ENCODE measurements at places on chromosomes 2 and 18. TPM values are rescaled to one million over a fixed set of nuclear protein-coding genes. Genes with fewer than 3 reads are reported as not detected.

DNA sequence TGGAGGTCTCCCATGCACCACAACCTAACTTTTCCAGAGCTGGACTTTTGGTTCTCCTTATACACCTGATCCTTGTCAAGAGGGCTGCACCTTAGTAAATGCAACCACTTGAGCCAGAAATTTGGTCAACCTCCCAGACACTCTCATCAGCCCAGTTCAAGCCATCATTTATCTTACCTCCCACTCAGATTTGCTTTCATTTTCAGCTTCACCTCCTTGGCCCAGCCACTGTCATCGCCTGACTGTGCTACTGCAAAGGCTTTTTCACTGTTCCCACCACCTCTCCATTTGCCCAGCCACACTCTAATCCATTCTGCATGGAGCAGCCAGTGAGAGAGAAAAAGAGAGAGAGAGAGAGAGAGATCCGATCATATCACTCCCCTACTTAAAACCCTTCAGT lies 112.4 kb upstream of the DDX18 start:
- no peak for DNase-seq

DNA sequence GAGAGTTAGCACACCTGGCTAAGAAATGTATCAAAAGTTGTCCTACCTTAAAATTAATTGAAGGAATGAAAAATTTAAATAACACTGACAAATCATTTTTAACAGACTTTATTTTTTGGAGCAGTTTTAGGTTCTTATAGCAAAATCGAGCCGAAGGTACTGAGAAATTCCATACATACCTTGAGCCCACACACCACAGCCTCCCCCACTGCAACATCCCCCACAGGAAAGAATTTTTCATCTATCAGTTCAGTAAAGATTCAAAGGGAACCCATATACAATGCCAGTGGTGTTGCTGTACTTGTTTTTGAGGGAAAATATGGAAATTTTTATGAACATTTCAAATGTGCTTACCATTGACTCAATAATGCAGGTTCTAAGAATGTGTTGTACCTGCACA lies 169.8 kb upstream of the HS6ST1 start:
- no peak for DNase-seq

DNA sequence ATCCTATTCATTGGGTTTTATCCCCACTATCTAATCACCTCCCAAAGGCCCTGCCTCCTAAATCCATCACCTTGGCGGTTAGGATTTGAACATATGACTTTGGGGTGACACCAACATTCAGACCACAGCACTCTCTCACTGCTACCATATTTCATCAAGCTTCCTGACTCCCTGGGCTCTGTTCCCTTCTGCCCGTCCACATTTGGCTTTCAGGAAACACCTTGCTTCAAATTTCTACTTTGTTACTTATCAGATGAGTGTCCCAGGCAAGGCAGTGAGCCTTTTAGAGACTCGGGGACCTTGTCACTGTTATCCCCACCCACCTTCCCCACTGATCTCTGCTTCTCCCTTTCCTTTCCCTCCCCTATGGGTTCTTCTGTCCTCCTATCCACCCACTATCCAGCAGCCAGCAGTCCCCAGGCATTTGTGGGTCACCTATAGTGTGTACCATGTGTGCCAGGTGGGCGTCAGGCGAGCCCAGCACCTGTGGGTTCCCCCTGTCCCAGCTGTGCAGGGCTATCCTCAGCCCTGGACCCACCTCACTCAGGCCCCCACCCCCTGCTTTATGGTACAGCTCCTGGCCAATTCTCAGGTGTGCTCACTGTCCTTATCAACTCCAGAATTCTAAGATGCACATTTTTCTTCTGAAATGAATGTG lies 230.9 kb downstream of the LOXHD1 start:
- no peak for DNase-seq

DNA sequence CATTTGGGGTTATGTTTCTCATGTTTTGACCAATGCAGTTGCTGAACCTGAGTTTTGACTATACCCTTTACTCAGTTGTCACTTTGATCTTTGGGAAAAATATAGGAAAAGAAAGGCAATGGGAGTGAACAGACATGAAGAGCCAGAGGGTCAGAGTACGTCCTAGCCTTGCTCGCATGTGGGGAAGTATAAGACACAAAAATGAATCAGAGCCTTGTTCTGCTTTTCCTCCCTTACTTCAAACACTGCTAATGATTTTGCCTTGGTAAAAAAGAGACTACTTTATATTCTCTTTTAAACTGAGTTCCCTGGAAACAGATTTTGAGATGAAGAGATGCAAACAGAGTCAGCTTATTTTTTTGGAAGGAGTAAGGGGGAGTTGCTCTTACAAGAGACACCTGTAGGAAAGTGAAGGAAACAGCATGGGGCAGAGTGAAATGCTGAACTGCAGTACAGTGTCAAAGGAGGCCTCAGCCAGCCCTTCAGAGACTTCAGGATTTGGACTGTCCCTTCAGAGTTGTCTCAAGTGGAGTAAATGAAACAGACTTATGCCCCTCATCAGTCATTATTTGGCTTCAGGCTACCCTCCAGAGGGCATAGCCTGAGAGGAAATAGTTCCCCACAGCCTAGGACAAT lies 11.1 kb upstream of the FAP start:
- no peak for DNase-seq

- no peak for DNase-seq
Observed at GRCh38 chr2:18402-19271, 27.7 kb downstream of the FAM110C start.

DNA sequence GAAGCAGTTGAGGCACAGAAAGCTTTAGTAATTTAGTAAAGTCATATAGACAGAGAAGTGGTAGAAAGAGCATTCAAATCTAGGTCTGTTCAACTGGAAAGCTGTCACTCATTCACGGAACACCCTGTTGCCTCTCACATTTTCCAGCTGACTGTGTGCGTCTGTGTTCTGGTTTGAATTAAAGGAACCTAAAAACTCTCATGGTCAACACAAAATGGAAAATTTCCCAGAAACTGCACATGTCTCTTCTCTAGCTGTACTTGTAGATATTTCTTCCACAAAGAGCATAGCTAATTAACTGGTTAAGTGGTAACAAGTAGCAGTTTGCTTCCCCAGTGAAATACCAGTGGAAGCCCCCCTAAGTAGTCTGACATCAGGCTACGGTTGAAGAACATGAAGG lies 390.8 kb downstream of the TGIF1 start:
- no peak for DNase-seq

- DNase-seq: peak; percentile 58
Observed at GRCh38 chr18:26655525-26656430, 107.4 kb upstream of the KCTD1 start.

GRCh38 chr2:64325477-64325851 lies 128.5 kb upstream of the LGALSL start:
- DNase-seq: peak; percentile 65

GRCh38 chr2:239671471-239671870 lies 270.7 kb upstream of the HDAC4 start:
- no peak for DNase-seq

DNA sequence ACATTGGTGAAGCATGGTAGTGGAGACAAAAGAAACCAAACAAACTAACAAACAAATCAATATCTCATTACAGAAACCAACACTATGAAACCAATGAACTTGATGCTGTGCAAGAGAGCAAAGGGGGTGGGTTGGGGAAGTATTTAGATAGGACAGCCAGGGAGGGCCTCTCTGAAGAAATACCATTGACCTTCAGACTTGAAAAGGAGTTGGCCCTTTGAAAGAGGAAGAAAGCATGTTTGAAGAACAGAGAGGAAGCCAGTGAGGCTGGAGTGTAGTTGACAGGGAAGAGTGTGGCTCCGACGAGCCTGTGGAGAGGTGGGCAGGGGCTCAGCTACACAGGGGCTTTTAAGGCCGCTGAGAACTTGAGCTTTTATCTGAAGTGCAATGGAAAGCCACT lies 151.0 kb upstream of the GATA6 start:
- DNase-seq: no peak

GRCh38 chr2:207688597-207688996 lies 22.8 kb upstream of the CCNYL1 start:
- no peak for DNase-seq

DNA sequence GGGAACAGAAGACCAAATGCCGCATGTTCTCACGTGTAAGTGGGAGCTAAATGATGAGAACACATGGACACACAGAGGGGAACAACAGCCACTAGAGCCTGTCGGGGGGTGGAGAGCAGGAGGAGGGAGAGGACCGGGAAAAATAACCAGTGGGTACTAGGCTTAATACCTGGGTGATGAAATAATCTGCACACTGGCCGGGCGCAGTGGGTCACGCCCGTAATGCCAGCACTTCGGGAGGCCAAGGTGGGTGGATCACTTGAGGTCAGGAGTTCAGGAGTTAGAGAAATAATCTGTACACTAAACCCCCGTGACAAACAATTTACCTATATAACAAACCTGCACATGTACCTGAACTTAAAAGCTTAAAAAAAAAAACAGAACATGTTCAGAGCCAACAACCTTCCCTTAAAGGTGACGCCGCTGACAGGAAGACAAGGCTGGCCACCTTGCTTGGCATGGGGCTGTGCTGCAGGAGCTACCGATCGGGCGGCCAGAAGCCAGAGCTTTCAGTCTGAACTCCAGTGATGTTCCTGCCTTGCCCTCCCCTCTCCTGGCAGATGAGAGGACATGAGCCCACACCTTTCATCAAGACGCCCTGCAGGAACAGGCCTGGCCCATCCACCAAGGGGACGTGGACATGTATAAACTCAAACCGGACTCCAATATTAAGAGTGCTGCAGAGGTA lies 11.2 kb downstream of the SLC66A2 start:
- no peak for DNase-seq

DNA sequence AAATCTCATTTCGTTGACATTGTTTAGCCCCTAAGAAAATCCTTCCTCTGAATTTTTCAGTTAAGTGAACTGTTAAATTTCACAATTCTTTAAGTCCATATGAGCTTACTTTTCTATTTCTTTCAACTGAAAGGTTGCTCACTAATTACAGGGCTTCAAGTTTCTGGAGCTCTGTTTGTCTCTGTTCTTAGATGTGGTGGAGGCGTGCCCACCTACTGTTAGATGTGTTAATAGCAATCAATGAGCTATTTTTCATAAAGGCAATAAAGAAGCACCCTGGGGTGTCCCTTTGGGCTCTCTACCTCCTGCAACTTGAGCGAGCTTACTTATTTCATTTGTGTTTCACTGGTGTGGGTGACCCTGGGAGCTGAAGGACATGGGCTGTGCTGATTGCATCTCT lies 25.0 kb downstream of the CREG2 start:
- DNase-seq: no peak

- DNase-seq: peak; percentile 89
Observed at GRCh38 chr18:23131693-23132319, 3.5 kb upstream of the CABLES1 start.

DNA sequence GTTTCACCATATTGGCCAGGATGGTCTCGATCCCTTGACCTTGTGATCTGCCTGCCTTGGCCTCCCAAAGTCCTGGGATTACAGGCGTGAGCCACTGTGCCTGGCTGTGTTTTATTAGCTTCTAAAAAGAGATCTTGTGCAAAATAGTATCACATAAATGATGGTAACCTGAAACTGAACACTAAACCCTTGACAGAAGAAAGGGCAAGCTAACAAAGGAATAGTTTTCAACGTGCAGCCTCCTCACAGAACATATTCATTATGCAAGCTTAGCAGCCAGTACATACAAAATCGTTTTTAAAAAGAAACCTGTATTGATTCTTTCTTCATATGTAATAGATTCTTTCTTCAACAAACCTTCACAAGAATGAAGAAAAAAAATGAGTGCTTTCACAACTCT lies 20.6 kb downstream of the CHN1 start:
- no peak for DNase-seq

- no peak for DNase-seq
Observed at GRCh38 chr2:27954221-27954673, 63.7 kb downstream of the BABAM2 start.

- no peak for DNase-seq
Observed at GRCh38 chr2:71538656-71539265, 85.4 kb downstream of the DYSF start.

- no peak for DNase-seq
Observed at GRCh38 chr18:57410749-57411148, 24.4 kb upstream of the ONECUT2 start.

- DNase-seq: no peak
Observed at GRCh38 chr18:30727849-30728248, 314.7 kb downstream of the DSC3 start.

- DNase-seq: no peak
Observed at GRCh38 chr2:55088400-55088799, 38.1 kb upstream of the RTN4 start.

TCF23 gene
- not detected for total RNA-seq

ACOXL gene
- total RNA-seq: 1.0 TPM

CCL20 gene
- 4.4 TPM for total RNA-seq

PRSS56 gene
- not detected for total RNA-seq

PDE1A gene
- total RNA-seq: not detected

RNF103 gene
- 11.7 TPM for total RNA-seq

GAREM1 gene
- not detected for total RNA-seq

All from activated CD4-positive, alpha-beta T cell treated with anti-CD3 and anti-CD28 coated beads, Interleukin-2, amount 10 ng/mL, durations not matched to agents 24 days and 14 days (primary cell).